ENCODE measurements at places on chromosomes 7 and 10.

GRCh38 chr7:155281398-155281969 lies 16.2 kb upstream of the INSIG1 start:
- DNase-seq = no peak

GRCh38 chr7:94697035-94697974 lies 41.4 kb upstream of the SGCE start:
- peak; percentile 95 for DNase-seq

DNA sequence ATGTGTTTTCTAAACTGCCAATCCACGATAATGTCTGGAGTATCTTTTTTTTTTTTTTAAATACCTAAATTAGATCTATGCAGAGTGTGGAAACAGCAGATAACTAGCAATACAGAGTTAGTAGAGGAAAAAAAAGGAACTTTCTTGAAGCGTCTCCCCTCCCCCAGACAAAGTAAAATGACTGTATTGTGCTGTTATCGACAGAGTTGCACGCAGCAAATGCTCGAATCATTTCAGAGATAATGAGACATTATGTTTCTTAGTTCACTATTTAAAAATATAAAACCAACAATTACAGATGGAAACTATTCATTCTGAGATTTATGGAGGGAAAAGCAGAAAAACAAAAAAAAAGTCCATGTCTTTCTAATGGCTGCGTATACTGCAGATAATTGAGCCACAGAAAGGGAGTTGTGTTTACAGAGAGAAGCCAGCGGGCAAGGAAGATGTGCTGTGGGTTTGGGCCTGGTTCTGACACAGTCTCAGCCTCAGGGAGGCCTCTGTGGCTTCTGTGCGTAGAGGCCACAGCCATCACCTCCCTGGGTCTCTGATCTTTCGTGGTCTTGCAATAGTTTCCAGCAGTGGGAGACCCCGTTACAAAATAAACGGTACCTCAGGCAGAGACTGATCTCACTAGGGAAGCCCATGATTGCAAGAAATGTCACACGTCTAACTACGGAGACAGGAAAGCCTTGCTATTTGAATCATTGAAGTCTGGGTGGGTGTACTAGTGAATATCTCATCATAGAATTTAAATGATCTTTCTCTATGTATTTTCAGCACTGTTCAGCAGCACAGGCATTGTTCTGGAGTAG lies 19.1 kb upstream of the KLF6 start:
- no peak for DNase-seq

GRCh38 chr7:4851459-4852422 lies 10.1 kb downstream of the PAPOLB start:
- peak; percentile 73 for DNase-seq

DNA sequence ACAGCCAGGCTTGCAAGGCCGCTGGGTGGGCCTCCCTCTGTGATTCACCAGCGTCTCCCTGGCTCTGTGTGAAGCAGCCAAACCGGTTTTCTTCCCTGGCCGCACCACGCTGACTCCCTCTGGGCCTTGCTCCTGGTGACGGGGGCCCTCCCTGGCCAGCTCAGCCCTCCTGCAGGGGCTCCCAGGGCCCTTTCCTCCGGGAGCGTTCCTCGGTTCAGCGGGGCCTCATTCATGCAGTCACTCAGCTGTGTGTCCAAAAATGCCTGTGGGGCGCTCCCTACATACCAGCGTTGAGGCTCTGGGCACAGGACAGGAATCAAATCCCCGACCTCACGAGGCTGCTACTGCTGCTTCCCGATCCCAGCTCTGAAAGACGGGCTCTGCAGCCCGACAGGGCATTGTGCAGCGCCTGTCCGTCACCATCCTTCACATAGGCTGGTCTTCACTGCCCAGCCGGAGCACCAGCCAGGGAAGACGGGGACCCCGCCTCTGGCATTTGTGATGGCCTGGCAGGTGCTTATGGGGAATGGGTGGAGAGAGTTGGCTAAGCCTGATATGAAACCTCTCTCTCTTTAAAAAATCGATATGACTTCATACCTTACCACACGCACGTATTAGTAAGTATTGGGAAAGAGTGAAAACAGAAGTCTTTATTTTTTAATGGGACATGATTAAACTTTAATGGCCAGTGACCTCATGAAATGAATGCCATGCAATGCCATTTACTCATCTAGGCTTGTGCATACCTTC lies 110.0 kb upstream of the SHH start:
- no peak for DNase-seq

- no peak for DNase-seq
These were observed 171.5 kb downstream of the CYP26A1 start for GRCh38 chr10:93245147-93245546.
